ENCODE measurements at places on chromosomes 5 and 9.

DNA sequence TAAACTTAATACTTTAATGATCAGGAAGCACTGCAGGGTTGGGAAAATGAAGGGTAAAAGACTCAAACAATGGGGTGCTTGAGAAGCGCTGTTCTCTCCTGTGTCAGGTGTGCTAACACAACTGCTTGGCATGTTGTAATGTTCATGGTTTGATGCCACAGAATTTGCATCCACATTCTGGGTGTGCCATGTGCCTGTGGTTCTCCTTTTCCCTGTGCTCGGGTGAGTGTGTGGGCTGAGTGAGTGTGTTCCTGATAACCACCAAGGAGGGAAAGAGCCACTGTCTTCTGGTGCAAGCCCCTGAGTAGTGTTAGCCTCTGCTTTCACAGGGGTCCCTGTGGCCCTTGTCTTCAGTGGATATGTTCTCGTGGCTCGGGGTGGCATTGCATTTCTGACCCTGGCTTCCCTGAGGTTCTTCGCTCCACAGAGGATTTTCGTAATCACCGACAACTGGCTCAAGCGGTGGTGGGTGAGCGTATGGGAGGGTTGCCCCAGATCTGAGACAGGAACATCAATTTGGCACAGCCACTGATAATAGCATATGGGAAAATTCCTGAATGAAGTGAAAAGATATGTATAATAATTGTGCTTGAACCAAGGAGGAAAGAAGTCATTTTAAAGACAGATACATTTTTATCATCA is 102.0 kb downstream of the MVB12B start:
- no peak for DNase-seq

DNA sequence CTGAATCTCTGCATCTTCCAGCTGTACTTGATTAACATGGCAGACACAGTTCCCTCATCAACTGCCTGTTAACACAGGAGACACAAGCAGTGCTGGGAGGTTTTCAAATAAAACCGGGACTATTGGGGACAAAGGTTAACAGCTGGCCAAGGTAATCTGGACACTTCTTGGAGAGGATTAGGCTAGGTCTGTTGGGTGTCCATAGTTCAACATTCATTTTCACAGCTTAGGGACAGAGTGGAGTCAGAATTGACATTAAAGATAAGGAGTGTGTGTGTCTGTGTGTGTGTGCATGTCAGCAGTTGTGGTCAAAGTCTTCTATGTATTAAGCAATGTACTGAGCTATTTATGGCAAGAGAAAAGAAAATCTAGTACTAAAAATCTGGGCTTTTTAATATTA is 216.2 kb downstream of the MED10 start:
- DNase-seq: no peak

- no peak for DNase-seq
Observed at GRCh38 chr9:104686081-104686480, 8.2 kb upstream of the OR13D1 start.

GRCh38 chr5:149320791-149321330 is 24.4 kb upstream of the GRPEL2 start:
- no peak for DNase-seq

DNA sequence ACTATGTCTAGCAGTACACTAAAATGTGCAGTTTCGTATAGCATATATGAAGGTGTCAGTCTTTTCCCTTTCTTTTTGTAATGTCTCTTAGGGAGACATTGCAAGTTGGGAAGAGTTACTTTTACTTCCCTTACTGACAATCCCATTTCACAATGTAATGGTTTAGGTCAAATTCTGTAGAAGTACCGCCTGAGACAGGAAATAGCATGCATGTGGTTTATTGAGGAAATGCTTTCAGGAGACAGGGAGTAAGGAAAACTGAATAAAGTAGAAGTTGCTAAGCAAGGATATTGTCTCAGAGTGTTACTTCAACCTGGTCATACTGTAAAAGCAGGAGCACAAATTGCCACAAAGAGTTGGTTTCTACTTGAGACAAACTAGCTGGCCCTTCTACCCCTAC is 32.1 kb upstream of the MSANTD3 start:
- no peak for DNase-seq

- no peak for DNase-seq
Observed at GRCh38 chr9:13942695-13943094, 371.2 kb downstream of the NFIB start.

DNA sequence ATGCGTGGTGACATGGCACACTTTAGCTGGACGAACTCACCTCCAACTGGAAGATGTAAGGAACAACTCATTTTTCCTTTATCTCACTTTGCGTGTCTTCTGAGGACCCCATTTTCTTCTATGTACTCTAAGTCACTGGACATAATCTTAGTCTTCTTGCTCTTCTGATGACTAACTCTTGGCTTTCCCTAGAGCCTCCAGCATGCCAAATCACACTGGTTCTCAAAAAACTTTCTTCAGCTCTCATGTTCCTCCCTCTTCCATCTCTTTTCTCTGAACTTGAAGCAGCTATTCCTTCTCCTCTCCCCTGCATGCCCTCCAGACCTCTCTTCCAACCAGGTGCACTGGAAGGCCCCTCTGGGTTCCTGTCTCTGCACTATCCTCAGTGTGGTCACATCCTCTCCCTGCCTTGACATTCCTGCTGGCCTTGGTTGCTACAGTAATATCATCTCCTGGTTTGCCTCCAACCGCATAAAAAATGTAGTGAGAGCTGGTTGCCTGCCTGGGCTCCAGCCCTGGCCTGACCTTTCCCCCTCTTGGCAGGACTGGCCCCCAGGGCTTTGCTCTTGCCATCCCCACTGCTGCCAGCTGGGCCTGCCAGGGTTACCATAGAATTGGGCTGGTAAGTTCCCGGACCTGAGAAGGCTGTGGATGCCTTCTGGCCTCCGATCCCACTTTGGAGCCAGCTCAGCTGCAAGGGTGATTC is 44.8 kb upstream of the BNC2 start:
- no peak for DNase-seq

DNA sequence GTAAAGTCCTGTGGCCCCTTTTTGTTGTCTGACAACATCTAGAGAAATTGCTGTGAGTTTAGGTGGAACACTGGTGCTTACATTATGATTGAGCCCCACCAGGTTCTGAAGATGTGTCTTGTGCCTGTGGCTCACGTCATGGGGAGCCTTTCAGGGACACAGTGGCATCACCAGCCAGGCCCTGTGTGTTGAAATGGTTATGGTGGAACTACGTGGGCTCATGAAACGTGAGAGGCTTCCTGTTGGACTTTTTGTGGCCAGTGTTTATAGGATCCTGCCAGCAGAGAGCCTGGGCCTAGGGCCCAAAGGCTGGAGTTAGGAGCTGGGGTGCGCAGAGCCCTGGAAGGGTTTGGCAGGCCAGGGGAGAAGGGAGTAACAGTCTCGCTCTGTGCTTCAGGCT is 46.8 kb downstream of the TENT4A start:
- no peak for DNase-seq

DNA sequence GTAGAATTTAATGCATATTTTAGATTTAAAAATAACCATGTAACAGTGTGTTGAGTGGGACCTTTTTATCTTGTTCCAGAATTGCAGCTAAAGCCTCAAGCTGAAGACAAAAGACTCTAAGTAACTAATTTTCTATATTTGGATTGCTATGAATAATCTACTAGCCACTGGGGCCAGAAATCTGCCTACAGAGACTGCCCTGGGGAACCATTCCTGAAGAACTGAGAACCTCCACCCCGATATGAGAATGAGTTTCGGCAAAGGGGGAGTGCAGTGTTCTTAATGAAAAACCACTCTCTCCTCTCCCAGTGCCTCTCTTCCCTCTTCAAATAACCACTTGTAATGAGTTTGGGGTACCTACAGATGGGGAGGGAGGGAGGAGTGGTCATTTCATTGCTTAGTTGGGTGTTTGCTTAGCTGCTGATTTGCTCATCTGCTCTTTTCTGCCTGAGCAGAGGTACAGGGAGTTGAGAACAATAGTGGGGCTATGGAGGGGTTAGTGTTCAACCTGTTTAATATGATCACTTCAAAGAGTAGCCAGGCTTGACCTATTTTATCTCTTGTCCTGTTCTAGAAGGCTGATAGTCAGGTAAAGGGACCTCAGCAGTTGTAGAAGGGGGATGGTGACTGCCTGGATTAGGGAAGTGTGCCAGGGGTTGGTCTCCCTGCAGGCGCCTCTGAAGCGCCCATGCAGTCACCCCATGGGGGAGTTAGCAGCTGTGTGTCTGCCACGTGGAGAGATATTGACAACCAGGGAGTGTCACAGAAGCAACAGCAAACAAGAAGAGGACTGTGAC is 47.7 kb downstream of the ATG10 start:
- DNase-seq: no peak

GRCh38 chr9:125262294-125262991 is 817 bp downstream of the GAPVD1 start:
- DNase-seq: no peak

- no peak for DNase-seq
Observed at GRCh38 chr9:76336027-76336426, 58.2 kb downstream of the RFK start.

Measured in stimulated activated CD8-positive, alpha-beta memory T cell treated with anti-CD3 and anti-CD28 coated beads, Interleukin-7, amount 100 ng/mL, for 1 hour (primary cell).